Hematopoietic multipotent progenitor cell treated with erythropoietin and hydrocortisone succinate and interleukin-3 and kit ligand, for 15 days (in vitro differentiated cells): ENCODE measurements at places on chromosomes 16 and 17.

- peak; percentile 68 for DNase-seq
Observed at GRCh38 chr17:80195671-80196529, 24.2 kb downstream of the SGSH start.

GRCh38 chr16:84746875-84747274, 47.1 kb downstream of the USP10 start:
- no peak for DNase-seq

DNA sequence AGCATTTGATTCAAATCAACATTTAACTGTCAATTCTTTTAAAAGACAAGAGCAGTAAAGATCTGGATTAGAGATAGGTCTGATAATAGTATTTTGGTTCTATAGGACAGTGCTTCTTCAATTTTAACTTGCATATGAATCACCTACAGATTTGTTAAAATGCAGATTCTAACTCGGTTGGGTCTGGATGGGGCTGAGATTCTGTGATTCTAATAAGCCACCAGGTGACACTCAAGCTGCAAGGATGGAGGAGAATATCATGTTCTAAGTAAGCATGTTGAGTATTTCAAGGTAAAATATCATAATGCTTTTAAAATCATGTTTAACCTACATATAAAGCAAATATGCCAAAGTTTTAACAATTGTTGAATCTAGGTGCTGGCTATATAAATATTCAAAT, 15.8 kb downstream of the TSPOAP1 start:
- no peak for DNase-seq

DNA sequence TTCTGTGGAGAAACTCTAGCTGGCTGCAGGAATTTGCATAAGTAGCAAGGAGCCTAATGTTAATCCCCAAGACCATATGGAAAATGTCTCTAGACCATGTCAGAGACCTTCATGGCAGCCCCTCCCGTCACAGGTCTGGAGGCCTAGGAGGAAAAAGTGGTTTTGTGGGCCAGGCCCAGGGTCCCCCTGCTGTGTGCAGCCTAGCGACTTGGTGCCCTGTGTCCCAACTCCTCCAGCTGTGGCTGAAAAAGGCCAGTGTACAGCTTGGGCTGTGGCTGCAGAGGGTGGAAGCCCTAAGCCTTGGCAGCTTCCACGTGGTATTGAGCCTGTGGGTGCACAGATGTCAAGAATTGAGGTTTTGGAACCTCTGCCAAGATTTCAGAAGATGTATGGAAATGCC, 306.9 kb upstream of the CA10 start:
- DNase-seq = no peak

DNA sequence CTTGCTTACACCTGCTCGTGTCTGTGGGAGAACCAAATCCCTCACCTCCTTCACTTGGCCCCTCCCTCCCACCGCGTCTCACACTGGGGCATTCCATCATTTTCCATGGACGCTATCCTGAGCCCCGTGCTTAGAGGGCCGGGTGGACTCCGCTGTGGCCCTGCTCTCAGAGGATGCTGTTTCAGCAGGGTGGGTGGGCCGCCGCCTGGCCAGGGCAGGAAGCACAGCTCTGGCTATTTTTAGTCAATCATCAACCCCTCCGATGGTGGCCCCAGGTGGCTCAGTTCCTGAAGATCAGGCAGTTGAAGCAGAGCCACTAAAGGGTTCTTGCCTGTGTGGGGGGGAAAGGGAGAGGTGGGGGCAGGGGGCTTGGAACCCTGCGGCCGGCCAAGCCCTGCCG, 230.3 kb downstream of the ENGASE start:
- DNase-seq = no peak

- no peak for DNase-seq
Observed at GRCh38 chr17:38591759-38592241, 14.0 kb downstream of the SRCIN1 start.

DNA sequence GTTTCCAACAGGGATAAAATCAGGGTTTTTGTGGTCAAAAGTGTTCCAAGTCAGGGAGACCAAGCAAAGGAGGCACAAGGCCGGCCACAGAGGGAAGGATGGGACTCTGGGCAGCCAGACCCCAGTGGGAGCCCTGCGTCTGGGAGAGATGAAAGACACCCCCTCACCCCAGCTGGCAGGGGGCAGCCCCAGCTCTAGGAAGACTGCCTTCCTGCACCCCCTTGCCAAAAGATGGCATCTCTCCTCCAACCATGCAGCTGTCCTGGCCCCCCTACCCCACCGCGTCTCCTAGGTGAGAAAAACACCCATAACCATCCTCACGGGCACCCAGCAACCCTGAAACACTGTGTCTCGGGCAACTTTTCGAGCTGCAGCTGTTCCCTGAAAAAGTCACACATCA, 51.3 kb downstream of the CUEDC1 start:
- no peak for DNase-seq

- no peak for DNase-seq
Observed at GRCh38 chr16:61797961-61798507, 238.2 kb downstream of the CDH8 start.

DNA sequence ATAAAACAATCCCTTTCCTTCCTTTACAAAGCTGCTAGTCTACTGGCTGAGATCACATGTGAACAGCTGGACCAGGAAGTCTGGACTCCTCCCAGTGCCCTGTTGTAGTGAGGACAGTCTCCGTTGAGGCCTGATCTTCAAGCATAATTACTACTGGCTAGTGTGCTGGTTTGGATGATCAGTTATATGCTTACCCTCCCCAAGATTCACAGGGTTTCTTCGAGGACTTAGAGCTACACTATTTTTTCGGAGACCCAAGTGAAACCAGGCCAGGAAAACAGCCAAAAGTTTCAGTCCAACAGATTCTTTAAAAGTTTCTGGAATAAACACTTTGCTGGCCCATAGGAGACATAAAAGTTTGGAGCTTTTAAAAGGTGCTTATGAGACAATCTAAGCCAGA, 194.9 kb upstream of the CDH11 start:
- no peak for DNase-seq

GRCh38 chr17:8420041-8420934, 15.4 kb upstream of the NDEL1 start:
- DNase-seq = peak; percentile 85

DNA sequence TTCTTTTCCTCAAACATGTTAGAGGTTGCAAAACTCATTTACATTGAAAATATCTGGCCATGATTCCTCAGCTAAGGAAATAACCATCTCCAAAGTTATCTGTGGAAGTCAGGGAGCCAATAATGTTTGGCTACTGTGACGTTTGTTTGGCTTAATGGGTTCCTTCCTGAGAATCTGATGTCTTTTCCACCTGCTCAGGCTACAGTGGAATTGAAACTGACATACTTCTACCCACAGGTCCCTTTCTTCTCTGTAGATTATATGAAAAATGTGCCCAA, 221.1 kb upstream of the XYLT1 start:
- DNase-seq = no peak
